Transverse colon (tissue), 4 donors: ENCODE measurements at places on chromosomes 1 and 21.

GRCh38 chr1:63935553-63935952, 161.7 kb downstream of the ROR1 start:
- no peak for DNase-seq

GRCh38 chr1:40897513-40897912, 35.4 kb upstream of the CITED4 start:
- no peak for DNase-seq

DNA sequence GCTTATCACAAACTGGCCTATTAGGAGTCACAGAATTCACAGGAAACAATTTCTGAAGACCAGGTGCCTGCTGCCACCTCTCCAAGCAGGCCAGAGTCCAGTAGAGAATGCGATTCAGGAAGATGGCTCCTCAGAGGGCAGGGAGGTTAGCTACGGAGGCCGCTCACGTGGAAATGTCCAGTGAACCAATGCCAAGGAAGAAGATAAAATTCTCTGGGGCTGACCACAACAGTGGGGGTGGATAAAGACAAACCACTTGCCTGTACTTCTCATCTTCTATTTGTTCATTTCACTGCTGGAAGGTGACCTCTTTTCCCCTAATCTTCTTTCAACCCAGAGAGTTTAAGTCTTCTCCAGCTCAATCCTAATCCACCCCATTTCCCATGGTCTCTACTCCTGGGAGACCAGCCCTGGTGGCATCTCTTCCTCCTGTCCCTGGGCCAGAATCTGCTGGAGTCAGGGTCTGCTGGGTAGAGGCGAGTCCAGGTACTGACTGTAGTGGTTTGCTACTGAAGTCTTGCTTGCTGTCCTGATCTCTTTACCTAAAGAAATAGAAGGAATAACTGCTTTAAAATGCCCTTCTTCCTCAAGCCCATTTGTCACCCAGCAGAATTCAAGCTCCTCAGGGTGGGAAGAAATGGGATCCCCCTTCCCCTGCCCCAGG, 3.2 kb downstream of the PSRC1 start:
- no peak for DNase-seq

- no peak for DNase-seq
Observed at GRCh38 chr1:186849826-186850225, 21.1 kb downstream of the PLA2G4A start.

- DNase-seq = no peak
Observed at GRCh38 chr1:176885341-176885740, 279.2 kb downstream of the ASTN1 start.
